ENCODE measurements at places on chromosomes 1 and 21.
A peak's percentile ranks its signal among the peaks of the same experiment; 100 is the strongest.

- peak; percentile 36 for DNase-seq
Measured at GRCh38 chr1:183198463-183198862, 12.4 kb downstream of the LAMC2 start.

- peak; percentile 55 for DNase-seq
Measured at GRCh38 chr1:225896937-225897549, 8.1 kb upstream of the LEFTY1 start.

DNA sequence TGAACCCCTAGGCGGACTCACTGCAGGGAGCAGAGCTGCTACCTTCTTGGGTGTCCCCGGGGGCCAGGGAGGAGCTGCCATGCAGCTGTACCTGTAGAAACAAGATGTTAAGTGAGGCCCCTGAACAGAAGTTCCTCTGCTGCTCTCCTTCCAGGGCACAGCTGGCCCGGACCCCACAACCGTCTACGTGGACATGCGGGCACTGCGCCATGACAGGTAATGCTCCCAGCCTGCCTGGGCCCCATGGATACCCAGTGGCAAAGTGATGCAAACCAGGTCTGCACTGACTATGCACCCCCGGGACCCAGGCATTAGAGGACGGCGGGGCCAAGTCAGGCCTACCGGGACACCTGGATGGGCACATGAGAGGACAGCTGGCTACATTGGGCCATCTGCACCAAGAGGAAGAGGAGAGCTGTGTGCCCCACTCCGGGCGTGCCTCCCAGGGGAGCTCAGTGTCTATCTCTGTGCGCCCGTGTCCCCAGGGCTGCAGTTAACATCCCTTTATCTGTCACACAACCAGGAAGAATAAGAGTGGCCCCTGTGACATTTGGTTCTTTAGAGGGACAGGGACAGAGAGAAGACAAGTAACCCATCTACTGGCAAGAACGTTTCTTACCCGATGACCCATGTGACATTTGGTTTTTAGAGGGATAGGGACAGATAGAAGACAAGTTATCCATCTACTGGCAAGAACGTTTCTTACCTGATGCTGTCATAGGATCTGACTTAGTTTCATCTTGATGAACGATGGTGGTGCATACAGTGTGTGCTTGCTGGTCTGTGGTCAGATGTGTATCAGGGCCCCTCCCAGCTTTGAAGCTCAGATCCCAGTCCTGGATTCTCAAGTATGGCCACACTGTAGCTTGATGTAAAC is 44.1 kb downstream of the S100B start:
- DNase-seq = no peak

DNA sequence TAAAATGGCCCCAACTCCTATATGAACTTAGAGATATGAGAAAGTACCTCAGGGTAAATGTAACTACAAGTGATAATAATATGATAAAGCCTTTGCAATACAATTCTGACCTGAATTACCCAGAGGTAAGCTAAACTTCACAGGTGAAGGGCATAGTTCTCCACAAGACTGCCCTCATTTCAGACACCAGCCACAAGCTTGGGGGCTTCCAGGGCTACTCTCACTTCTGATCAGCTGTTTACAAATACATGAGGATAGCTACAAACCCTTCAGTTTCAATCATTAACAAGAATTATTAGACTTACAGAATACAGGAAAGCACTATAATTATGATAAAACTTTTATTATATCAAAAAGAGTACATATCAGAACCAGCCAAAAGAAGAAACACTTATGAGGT is 18.7 kb upstream of the DPH5 start:
- DNase-seq = no peak

DNA sequence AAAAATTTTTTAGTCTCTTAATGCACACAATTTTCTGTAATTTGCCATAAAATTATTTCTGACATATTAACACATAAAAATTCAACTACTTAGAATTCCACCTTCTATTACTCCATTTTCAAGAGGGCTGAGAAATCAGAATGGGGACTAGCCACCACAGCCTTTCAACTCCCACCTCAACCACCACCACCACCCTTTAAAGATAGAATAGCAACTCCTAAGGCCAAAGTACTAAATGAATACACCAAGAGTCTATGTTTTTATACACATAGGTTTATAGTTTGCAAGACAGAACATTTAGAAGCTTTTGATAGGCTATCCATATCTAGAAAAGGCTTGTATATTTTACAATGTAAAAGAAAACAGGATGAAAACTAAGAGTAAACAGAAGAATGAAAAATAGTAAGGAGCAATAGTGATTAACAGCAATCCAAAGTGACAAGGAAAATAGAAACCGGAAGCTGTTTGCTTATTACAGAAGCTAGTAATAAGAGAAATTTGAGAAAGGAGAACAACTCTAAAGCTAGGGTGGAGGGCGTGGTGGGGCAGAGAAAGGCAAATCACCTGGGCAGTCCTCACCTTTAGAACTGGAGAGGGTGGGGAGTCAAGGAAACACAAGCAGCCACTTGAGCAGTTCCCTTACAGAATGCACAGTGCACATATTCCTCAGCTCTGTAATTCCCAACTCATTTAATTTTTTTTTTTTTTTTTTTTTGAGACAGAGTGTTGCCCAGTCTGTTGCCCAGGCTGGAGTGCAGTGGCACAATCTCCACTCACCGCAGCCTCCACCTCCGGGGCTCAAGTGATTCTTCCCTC is 27.7 kb downstream of the EPS15 start:
- no peak for DNase-seq

Data from HT1080 (cell line).